LoVo (cell line): ENCODE measurements at places on chromosomes 5 and 9.

DNA sequence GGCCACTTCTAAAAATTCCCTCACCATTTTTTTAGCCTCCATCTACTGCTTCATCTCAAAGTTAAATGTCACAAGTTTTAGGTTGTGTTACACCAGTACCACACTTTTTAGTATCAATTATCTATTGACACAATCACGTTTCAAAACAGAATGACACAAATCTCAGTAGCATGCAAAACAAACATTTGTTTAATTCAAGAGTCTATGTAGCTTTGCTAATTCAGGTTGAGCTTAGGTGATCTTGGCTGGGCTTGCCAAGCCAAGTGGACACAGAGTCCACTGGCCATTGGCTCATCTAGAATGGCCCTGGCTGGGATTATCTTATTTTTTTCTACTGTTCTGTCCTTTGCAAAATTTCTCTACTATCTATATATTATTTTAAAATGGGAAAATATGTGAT lies 61.9 kb upstream of the JAK2 start:
- DNase-seq = no peak

DNA sequence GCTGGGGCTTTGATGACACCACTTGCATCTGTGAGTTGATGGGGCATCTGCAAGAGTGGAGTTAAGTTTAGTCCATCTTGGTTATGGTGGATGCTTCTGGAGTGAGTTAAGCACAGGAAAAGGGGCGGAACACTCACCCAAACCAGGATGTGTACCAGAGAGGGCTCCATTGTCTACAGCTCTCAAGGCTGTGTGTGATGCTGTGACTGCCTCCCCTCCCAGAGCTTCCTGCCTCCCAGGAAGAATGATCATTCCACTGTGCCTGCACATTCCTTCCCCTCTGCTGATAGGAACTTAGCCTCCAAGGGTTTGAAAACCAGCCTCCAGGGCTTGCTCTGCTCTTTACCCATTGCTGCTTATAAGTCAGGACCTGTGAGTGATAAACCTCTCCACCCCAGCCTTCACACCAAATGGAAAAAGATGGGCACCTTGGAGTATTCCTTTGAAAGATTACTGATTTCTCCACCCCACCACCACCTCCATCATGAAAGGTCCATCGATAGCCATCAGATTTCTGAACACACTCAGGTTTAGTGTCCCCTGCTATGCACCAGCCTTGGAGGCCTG lies 160.1 kb upstream of the SPRY4 start:
- no peak for DNase-seq

GRCh38 chr9:131330814-131331600 lies 41.5 kb downstream of the PLPP7 start:
- DNase-seq = no peak

DNA sequence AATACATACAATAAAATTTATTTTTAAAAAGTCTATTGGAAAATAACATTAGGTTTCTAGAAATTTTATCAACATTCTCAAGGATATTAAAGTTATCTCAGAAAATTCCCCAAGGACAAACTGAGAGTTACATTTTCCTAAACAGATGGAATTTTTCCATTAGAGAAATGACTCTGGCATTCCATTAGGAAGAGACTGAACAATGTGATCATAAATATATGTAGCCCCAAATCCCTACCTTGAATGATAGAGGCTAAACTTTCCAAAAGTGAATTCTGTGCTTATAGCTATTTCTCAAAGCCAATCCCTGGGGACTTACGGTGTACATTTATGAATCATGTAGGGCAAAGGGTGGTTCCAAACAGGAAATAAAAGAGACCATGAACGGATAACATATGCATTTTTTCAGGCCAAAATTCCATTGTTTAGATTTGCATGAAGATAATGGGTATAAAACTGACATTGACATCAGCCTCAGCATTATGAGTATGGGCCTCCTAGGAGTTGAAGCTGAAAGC lies 1181.0 kb upstream of the DMAC1 start:
- no peak for DNase-seq

- no peak for DNase-seq
These were observed 14.8 kb downstream of the SUB1 start for GRCh38 chr5:32600054-32600622.

DNA sequence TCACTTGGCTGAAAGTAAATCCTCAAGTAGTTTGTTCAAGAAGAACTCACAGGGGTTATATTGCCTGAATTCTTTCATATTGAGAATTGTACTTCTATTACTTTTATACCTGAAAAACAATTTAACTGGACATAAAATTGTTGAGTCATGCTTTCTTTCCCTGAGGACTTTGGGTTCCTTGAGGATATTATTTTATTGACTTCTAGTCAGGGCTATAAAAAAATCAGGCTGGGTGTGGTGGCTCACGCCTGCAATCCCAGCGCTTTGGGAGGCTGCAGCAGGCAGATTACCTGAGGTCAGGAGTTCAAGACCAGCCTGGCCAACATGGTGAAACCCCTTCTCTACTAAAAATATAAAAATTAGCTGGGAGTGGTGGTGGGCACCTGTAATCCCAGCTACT lies 17.9 kb upstream of the CDC42SE2 start:
- DNase-seq = no peak

DNA sequence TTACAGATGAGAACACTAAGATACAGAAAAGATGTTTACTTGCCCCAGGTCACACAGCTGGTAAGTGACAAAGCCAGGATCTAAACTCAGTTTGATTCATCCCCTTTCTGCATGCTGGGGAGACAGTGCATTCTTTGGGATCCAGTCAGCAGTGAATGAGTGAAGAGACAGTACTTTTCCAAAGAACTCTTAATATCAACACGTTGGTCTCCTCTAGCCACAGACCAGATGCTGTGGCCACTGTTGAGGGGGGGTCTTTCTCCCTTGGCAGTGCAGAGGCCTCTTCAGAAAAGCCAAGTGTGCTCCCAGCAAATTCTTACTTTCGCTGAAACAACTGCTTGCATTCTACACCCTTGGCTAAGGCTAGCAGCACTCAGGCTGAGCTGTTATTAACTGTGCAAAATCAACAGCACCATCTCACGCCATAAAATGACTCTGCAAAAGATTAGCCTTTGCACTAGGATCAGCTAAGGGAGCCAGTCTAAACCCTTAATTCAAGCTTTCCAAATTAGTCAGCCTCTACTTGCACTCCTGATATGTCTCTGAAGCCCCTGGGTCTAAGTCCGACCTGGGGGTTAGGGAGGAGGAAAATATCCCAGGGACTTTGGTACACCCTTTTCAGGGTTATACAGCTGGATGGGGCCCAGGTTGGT lies 4.8 kb upstream of the TMEM171 start:
- no peak for DNase-seq

GRCh38 chr5:68086857-68087256 lies 128.7 kb upstream of the PIK3R1 start:
- DNase-seq = no peak

GRCh38 chr5:37886242-37886905 lies 46.5 kb upstream of the GDNF start:
- DNase-seq = no peak

GRCh38 chr5:124678468-124678867 lies 68.0 kb downstream of the ZNF608 start:
- no peak for DNase-seq

DNA sequence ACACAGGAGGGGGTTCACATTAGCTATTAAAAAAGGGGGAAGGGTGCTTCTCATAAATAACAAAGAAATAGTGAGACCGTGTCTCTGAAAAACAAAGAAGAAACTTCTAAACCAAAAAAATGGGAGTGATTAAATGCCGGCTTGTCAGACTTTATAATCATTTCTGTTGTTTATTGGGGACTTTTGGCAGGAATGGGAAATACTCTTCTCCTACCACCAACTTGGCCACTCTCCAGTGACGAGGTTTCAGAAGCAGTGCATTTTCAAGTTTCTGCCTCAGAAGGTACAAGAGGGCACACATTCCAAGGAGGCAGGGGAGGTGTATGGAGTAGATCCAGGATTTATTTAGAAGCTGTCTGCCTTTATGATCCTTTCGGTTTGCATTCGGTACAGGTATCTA lies 46.2 kb downstream of the LIX1 start:
- DNase-seq = peak; percentile 25

DNA sequence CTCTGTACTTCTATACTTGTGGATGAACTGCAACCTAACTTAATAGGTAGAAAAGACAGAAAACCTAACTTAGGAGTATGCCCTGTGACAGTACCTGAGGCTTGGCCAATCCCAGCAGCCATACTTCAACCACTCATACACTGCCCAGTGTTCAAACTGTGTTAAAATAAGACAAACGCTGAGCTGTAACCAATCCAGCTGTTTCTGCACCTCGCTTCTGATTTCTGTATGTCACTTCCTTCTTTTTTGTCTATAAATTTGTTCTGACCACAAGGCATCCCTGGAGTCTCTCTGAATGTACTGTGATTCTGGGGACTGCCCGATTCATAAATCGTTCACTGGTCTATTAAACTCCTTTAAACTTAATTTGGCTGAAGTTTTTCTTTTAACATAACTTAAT lies 41.4 kb downstream of the AUH start:
- DNase-seq = no peak

DNA sequence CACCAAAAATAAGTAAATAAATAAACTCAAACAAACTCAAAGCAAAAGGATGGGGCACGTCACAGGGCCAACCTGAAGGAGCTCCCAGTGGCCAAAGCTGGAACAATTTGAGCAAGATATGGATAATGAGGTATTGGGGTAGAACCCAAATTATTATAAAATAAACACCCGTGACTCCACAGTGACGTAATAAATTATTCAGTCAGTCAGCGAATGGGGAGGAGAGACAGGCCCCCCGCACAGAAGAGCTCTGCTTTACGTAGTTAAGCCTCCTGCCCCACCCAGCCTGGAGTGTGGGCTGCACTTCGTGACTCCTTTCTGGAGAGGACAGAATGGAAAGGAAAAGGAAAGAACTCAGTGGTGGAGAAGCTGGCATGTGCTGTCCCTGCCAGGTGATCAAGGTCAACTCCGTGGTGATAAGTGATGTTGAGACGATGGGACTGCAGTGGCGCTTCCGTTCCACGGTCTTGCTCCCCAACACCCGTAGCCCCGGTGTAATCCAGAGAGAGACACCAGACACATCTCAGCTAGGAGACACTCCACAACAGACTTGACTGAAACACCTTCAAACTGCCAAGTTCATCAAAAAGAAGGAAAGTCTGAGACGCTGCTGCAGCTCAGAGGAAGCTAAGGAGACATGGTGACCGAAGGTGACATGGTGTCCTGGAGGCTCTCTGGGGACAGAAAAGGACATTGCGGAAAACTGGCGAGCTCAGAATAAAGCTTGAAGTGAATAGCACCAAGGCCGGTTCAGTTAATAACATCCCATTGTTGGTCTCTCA lies 83.3 kb upstream of the COL5A1 start:
- DNase-seq = no peak

DNA sequence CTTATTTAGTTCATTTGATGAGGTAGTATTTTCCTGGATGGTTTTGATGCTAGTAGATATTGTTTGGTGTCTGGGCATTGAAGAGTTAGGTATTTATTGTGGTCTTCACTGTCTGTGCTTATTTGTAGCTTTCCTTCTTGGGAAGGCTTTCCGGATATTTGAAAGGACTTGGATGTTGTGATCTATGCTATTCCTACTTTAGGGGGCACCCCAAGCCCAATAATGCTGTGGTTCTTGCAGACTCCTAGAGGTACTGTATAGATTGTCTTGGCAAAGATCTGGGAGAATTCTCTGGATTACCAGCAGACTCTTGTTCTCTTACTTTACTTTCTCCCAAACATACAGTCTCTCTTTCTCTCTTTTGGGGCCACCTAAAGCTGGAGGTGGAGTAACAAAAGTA lies 315.7 kb downstream of the MAT2B start:
- DNase-seq = no peak

DNA sequence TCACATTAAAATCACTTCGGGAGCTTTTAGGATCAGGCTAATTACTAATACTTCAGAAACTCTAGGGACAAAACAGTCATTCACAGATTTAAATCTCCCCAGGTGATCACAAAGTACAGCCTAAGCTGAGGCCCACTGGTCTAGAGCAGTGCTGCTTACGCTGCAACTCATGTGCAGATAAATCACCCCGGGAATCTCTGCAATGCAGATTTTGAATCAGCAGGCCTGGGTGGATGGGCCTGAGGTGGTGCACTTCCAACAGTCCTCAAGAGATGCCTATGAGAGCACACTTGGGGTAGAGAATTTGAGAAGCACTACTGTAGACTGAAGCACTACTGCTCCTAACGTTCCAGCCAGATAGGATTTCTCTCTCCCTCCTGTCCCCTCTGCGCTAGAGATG lies 28.4 kb downstream of the CSF1R start:
- no peak for DNase-seq

GRCh38 chr9:111896942-111897600 lies 457 bp downstream of the UGCG start:
- DNase-seq = no peak

DNA sequence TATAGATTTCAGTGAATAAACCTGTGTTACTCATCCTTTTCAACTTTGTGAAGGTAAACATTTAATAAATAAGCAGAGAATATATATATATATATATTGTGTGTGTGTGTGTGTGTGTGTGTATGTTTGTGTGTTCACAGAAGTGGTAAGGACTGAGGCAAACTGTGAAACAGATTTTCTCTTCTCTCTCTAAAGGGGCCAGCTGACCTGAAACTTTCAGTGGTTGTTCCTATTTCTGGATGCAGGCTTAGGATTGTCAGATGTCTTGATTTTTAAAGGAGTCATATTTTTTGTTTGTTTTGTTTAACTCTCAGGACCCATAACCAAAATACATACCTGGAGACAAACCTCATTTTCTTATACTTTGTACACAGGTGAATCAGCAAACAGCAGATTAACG lies 714.9 kb upstream of the MEF2C start:
- no peak for DNase-seq

- DNase-seq = no peak
These were observed 62.4 kb downstream of the MARCHF3 start for GRCh38 chr5:126967808-126968466.

DNA sequence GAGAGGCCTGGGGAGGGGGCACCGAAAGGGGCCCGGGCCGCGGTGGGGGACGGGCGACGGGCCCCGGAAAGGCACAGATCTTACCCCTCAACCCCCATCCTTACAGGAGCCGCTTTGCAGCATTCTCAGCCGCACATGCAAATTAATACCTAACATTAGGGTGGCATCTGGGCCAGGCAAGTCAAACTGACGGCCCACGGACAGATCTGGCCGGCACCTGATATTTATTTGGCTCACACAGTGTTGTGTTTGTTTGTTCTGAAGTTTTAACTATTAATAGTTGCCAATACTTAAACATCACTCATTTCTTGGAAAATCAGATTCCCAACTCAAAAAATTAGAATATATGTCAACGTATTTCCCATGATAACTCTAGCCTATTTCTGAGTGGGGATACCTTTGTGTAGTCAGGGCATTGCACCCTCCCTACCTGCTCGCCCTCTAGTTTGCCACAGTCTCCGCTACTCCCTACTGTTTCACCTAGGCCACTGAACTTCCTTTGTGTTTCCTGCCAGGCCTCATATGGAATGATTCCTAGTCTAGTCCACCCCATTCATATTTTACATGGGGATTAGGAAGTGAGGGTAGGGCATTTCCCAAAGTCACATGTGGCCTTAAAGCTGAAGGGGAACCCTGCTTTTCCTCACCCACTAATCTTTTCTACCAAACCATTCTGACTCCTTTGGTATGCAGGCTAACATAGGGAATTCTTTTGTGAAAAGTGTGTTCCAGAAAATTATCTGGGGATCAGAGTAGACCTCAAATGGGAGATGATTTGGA lies 71.9 kb upstream of the LARP1 start:
- DNase-seq = no peak
